ENCODE measurements at places on chromosomes 5 and 9.

DNA sequence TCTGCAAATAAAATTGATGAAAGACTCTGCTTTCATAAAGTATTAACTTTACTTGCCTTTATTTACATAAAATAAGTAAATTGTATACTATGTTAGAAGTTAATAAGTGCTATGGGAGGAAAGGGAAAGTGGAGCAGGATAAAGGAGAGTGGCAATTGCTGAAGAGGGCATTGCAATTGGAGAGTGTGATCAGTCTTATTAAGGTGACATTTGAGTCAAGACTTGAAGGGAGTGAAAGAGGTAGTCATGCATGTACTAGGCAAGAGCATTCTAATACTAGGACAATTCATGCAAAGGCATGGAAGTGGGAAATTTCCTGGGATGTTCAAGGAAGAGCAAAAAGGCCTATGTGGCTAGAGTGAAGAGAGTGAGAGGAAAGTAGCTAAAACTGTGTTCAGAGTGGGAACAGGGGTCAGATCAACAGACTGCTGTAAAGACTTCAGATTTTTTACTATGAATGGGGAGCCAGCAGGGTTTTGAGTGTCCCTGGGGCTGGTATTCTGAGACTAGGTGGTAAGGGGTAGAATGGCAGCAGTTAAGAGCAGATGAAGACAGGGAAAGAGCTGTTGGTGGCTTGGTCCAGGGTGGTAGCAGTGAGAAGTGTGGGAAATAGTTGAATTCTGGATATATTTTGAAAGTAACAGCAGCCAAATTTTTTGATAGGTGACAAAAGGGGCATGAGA, 182.3 kb upstream of the RIOK2 start:
- no peak for DNase-seq

DNA sequence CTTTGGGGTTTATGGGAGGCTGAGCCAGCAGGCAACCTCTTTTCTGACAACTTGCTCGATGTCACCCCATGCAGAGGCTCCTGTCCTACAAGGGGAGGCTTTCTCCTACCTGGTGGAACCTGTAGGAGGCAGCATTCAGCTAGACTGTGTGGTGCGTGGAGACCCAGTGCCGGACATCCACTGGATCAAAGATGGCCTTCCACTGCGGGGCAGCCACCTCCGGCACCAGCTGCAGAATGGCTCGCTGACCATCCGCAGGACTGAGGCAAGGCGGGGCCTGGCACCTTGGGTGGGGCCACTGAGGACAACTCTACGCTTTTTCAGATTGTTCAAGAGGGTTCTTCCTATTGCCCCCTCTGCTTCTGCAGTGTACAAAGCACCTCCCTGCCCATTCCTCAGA, 36.1 kb upstream of the ASS1 start:
- DNase-seq: no peak

DNA sequence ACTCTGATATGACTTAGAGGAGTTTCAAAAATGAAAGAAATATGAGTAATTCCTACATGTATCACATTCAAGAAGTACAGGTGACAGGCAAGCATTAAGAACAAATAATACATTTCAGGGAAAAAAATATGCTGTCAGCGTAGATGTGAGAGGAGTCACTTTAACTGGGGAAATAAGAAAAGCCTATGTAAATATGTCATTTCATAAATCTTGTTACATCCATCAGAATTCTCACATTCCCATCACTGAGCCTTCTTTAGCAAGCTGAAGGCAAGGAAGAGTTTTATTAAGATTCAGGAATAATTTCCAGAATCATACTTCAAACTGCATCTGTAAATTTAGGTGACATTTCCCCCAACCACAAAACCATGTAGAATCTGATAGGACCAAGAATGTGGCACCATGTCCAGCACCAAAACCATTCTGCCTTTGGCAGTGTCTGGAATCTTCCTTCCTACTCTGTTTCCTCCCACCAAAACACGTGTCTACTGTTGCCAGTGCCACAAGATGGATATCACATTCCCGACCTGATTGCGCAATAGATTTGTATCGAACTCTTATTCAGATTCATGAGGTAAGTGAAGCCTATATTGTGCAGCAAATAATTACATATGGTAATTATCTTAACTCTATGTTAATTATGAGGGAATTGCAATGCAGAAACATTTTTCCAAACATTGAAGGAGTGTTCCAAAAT, 690.9 kb downstream of the ISL1 start:
- DNase-seq: no peak

DNA sequence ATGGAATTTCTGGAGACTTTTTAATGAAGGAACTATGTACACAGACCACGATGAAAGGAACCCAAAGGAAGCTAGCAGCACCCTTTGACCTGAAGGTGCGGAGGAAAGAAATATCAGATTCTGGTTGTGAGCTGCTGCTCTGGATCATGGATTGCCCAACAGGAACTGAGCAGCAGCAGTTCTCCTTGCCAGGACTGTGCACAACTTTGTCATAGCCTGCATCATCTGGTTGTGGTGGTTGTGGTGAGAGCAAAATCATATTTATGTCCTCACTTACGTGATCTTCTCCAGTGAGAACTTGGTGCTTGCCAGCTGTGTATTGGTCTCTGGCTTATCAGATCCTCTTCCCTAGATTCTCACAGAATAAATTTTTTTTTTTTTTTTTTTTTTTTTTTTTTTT, 70.7 kb upstream of the LPAR1 start:
- no peak for DNase-seq

DNA sequence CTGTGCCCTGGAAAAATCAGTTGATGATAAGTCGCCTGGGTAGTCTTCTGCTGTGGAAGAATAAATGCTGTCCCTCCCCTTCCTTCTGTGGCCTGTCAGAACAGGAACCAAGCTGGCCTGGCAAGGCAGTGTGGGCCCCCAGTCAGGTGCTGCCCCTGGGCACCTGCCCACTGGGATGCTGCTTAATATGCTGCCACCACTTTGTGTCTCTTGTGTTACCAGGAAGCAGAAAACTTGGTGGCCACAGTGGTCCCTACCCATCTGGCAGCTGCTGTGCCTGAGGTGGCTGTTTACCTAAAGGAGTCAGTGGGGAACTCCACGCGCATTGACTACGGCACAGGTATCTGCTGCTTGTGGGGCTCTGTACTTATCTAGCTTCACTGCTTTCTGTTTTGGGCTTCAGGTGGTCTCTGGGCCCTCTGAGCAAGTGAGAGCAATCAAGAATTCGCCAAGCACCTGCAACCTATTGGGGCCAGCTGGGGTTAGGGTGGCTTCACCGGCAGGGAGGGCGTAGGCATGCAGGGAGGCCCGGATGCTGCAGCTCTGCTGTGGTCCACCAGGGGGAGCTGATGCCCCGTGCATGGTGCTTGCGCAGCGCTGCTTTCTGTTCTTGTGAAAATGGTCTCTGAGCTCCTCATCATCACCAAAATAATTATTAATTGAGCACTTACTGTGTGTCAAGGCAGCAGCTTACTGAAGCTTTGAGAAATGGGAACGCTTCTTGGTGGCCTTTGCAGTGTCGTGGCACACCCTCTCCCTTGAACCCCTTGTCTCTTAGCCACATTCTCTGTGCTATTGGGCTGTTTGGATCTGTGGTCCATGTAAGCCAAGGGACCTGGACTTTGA, 20.3 kb downstream of the PTPA start:
- peak; percentile 41 for DNase-seq

DNA sequence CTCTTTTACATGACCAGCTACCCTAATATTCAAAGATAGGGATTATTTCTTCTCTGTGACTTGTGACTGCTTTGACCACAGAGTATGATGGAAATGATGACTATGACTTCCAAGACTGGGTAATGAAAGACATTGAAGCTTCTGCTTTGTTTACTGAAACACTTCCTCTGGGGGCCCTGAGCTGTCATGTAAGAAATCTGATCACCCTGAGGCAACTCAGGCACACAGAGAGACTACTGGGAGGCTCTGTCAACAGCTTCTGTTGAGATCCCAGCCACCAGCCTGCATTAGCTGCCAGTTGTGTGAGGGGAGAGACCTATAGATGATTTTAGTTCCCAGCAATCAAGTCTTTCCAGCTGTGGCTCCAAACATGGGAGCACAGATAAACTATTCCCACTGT, 76.5 kb downstream of the KCTD16 start:
- DNase-seq: no peak

DNA sequence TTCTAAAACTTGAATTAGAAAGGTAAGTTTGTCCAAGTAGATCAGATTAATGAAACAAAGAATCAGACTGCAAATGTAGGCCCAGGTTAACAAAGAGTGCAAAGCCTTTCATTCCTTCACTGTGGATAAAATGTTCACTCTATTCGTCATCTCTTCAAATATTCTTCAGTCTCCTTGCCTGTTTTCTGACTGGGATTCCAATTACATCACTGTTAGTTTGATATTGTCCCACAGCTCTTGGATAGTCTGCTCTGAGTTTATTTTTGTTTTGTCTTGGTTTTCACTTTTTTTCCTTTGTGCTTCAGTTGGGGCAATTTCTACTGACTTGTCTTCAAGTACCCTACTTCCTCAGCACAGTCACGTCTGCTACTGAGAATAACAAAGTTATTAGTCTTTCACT, 38.5 kb upstream of the GZMA start:
- DNase-seq: no peak

DNA sequence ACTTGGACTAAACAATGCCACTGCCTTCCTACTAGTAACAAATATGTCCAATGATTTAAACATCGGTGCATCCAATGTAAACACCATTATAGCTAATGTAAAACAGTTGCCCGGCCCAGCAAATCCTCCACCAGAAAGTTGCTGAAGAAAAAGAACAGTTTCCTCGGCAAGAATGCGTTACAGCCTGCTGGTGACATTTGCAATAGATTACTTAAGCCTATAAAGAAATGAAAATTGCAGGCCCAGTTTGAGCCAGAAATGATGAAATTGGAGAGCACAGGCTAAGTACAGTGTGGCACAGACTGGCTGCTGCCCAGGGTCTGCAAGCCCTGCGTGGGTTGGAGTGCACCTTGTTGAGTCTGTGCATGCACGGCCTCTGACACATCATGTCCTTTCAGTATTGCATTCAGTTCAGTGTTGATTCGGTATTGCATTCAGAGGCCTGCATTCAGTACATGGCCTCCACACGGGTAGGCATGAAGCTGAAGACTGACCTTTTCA, 406.0 kb upstream of the KLF4 start:
- no peak for DNase-seq

DNA sequence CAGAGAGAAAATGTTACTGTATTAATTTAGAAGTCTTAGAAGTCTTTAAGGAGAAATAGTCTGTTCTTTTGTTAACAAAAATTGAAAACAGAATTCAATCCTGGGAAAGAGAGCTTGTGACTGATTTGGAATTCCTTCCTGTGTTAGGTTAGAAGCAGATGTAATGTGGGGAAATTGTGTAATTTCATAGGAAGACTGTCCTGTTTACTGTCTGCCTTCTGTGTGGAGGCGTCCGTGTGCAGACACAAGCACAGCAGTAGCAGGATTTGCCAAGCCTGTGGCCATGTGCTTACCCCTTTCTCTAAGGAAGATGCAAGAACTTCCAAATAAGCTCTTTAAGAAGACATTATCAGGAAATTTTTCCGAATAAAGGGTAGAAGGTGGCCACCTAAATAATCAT, 36.7 kb upstream of the F2R start:
- no peak for DNase-seq

GRCh38 chr5:147391781-147392180, 118.1 kb downstream of the DPYSL3 start:
- DNase-seq: no peak

DNA sequence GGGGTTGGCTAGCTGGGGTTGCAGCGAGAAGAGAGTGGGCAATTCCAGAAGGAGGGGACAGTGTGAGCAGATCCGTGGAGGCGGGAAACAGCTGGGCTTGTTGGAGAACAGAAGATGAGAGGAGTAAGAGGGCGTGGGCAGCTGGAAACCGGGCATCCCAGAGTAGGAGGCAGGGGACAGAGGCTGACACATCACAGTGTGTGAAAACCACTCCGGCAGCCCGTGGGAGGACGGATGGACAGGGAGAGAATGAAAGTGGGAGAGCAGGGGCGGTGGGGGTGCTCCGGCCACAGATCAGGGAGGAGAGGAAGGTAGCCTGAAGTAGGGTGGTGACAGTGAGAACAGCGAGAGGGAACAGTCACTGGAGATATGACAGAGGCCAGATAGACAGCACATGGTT, 8.3 kb upstream of the PSMB7 start:
- no peak for DNase-seq

DNA sequence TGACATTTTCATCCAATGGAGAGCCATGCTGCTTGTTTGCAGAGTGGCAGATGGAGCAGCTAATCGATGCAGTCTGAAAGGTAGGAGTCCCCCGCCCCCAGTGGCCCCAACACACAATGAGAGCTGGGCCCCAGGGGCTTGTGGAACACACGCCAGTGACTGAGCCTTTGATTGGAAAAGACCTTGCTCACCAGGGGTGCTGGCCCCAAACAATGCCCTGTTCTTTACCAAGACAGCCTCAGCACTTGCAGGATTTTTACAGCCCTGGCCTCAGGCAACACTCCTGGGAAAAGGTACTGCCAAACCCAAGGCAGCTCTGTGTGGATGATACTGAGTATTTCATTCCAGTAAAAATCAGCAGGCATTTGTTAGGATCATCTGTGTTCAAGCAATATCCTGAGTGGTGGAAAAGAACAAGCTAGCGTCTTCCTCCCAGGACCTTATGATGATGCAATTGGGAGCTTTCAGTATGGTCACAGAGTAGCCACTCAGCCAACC, 276.8 kb upstream of the CLINT1 start:
- DNase-seq: no peak

DNA sequence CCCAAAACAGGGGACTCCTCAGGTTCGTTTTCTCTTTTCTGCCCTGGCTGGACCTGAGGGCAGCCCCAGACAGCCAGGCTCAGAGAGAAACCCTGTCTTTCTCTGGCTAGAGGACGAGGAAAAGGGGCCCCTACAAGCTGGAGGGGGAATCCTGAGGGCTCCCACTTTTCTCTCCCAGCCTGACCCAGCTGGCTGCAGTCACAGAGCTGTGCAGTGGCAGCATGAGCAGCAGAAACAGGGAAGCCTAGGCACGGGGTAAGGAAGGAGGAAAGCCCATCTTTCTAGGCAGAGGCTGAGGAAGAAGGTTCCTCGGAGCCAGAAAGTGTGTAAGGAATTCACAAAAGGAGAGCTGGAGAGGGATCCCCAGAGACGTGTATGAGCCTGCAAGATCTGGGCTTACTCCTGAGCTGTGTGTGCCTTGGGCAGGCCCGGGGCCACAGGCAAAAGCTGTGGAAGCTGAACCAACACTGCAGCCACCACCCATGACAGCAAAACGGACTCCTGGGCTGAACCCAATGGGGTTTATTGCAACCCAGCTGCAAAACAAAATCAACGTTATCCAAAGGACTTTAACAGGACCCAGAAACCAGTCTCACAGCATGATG, 16.2 kb downstream of the CAMSAP1 start:
- DNase-seq: no peak

DNA sequence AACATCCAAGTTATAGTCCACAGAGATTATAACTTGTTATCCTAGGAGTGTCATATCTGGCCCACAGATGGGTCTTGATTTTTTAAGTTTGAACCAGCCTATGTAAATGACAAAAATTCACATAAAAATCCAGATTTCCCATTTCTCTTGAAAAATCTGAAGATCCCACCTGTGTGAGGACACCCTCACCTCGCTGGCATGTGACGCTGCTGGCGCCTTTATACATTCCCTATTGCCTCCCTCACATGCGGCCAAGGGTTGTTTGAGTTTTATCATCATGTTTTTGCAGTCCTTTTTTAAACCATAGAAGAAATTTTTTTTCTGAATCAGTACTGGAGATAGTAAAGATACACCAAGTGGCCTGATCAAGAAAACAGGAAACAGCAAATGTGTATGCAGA, 25.9 kb upstream of the PPP1R2B start:
- no peak for DNase-seq

Data from nucleus accumbens (tissue), 56 donors.